ENCODE measurements at places on chromosomes 5 and 9.

- no peak for DNase-seq
These were observed 12.3 kb downstream of the B4GALT7 start for GRCh38 chr5:177612215-177612673.

GRCh38 chr5:178356431-178356872 is 123.8 kb upstream of the PHYKPL start:
- DNase-seq: no peak

GRCh38 chr5:56917534-56917933 is 8.1 kb downstream of the SETD9 start:
- no peak for DNase-seq

GRCh38 chr9:3441197-3441816 is 84.5 kb downstream of the RFX3 start:
- peak; percentile 6 for DNase-seq

DNA sequence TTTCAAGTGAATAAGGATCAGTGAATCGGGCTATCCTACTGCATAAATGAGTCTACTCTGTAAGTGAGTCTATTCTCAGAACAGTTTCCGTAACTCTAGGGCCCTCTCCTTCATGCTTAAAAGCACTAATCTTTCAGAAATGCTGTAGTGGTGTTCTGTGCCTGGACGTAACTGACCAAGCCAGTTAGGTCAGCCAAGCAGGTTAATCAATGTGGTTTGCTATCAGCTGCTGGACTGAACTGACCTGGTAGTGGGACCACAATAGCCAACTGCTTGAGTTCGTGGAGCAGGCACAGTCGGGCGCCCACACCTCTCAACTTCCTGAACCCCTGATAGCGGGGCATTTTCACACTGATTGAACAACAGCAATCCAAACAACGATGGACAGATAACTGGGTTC is 6.8 kb downstream of the SLC1A3 start:
- DNase-seq: no peak

DNA sequence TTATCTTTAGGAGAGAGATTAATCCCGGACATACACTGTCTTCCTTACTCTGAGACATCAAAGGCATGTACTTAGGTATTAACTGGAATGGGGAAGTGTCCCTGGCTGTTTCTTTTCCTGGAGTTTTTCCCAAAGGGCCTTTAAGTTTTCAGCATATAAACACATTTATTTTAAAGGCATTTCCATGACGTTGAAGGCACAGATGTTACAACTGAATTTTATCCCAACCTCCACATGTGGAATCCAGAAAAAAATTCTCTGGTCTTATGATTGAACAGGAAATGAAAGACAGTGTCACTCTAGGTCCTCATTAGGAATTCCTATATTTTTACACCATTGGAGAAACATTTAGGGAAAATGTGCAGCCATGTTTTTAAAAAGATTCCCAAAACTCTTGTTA is 41.6 kb upstream of the SHOC1 start:
- no peak for DNase-seq

DNA sequence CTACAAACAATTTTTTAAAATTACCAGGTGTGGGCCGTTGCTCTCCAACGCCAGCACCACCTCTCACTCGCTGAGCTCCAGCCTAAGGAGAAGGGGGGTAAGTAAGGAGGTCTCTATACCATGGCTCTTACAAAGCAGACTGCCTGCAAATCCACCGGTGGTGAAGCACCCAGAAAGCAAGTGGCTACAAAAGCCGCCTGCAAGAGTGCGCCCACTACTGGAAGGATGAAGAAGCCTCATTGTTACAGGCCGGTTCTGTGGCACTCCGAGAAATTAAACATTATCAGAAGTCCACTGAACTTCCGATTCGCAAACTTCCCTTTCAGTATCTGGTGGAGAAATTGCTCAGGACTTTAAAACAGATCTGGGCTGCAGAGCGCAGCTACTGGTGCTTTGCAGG is 46.0 kb downstream of the CDO1 start:
- no peak for DNase-seq

DNA sequence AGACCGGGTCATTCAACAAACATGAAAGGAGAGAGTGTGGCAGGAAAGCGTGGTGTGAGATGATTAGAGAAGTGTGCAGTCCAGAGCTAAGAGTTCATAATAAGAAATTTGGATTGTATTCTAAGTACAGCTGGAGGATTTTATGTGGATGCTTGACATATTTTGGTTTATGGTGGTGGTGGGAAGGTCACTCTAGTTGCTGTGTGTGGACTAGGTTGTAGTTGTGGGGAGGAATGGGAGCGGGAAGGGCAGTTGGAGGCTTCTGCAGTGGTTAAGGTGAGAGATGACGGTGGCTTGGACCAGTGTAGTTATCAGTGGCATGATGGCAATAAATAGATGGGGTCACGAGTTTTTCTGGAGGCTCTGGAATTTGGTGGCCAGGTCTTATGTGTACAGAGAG is 45.7 kb upstream of the GPR151 start:
- DNase-seq: no peak

GRCh38 chr9:95735701-95736100 is 139.8 kb upstream of the ERCC6L2 start:
- no peak for DNase-seq

GRCh38 chr9:29625292-29625731 is 2052.0 kb upstream of the C9orf72 start:
- DNase-seq: no peak

GRCh38 chr9:126935630-126936029 is 21.0 kb downstream of the RALGPS1 start:
- no peak for DNase-seq

All from activated T-cell treated with anti-CD3 and anti-CD28 coated beads for 1 hour (primary cell).